ENCODE measurements at places on chromosomes 1 and 21. TPM values are rescaled to one million over a fixed set of nuclear protein-coding genes. Genes with fewer than 3 reads are reported as not detected.

- no peak for DNase-seq
Observed at GRCh38 chr1:84476225-84476624, 2.8 kb upstream of the RPF1 start.

DNA sequence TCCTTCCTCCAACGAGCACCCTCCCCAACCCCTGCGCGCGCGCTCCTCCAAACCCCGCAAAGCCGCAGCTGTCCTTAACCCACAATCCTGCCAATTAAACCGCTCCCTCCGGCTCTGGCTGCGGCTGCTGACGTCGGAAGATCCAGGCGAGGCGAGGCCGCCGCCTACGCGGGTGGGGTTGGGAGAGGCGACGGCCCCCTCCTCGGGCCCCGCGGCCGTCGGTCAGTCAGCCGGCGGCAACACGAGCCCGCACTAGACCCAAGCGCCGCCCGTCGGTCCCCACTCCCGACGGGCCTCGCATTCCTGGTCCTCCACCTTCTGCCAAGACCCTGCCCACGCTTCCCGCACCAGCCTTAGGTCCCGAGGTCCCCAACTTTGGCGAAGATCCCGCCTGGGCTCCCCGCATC, 75.4 kb downstream of the VWA5B1 start:
- peak; percentile 25 for DNase-seq

GRCh38 chr1:226845624-226846023, 24.8 kb upstream of the PSEN2 start:
- no peak for DNase-seq

DNA sequence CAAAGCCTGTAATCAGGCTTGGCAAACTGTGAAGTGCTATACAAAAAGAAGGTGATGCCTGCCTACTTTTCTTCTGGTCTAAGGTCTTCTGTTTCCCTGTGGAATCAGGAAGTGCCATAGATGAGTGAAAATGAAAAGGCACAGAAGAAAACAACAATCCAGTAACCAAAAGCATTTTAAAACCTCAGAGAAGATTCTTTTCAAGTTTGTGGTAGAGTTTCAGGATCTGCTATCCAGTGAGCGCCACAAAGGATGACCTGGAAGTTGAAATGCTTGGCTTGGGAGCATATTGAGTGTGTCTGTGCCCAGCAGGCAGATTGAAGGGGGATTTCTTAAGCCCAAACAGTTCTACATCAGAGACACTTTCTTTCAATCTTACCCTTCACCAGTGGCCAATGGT, 272.2 kb downstream of the PAPPA2 start:
- DNase-seq, result no peak

DNA sequence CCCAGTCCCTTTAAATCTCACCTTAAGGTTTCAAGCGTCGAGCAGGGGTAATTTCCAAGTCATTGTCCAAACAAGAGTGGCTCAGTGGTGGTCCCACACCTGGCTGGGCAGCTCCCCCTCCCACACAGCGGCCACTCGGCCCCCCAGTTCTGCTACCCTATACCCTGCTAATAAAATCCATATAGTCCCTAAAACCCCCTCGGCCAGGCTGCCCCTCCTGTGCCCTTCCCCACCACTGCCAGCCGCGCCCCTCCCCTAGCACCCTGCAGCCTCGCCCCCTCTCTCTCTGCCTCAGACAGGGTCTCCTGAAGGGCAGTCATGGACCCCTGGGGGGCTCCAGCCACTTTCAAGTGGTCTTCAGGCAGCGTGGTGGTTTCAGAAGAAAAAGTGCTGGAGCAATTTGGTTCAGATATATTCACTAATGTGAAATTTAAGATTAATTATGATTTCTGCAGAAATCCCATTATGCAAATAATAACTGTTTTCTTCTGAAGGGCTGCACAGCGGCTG, 34.2 kb upstream of the TTC34 start:
- DNase-seq, result no peak

The ADGRL4 gene
- total RNA-seq, result 19.3 TPM

The SPRR1A gene
- total RNA-seq, result not detected

- no peak for DNase-seq
Observed at GRCh38 chr1:238443687-238444086, 553.0 kb upstream of the ZP4 start.

The RPE65 gene
- total RNA-seq, result not detected
